ENCODE measurements at places on chromosomes 7 and 10. TPM values are rescaled to one million over a fixed set of nuclear protein-coding genes. Genes with fewer than 3 reads are reported as not detected.

GRCh38 chr10:42974693-42975002 is 102.2 kb upstream of the RET start:
- DNase-seq = no peak

Gene CCDC7
- 5.4 TPM for total RNA-seq

Gene CASD1
- total RNA-seq = 40.2 TPM

DNA sequence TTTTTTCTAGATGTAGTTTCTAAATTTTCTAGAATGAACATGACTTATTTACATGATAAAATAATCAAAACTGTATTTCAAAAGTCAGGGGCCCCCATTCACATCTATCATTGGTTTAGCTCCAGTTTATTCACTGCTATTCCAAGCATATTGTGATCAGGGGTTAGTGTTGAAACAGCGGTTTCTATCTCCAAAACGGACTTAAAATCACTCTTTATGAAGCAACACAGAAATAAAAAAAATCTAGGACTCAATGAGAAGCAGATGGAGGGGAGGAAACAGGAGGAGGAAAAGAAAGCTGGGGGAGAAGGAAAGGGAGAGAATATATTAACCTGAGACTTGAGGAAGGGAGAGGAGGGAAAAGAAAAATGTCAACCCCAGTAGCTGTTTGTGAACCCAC is 14.8 kb upstream of the CH25H start:
- DNase-seq = no peak

DNA sequence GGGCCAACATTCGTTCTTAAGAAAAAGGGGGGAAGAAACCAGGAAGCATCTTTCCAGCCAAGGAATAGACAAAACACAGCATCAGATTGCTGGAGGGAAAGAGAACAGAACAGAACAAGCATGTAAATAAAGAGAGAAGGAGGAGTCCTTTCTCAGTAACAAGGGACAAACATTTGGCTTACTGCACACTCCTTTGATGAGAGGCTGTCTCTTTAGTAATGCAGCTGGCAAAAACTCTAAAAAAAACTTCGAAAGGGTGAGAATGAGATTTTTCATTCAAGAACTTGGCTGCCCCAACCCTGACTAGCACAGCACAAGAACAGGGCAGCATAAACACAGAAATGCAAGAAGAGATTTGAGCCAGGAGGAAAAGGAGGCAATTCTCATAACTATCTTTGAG is 38.9 kb upstream of the IL6 start:
- no peak for DNase-seq

Gene TSPAN33
- total RNA-seq = 16.7 TPM

- DNase-seq = no peak
Observed at GRCh38 chr7:52726493-52726892, 308.9 kb upstream of the POM121L12 start.

- DNase-seq = no peak
Observed at GRCh38 chr7:128408709-128409595, 830 bp downstream of the IMPDH1 start.

Gene ABCC2
- 6.2 TPM for total RNA-seq

GRCh38 chr7:123751821-123752220 is 3.0 kb upstream of the WASL start:
- no peak for DNase-seq

GRCh38 chr7:107170051-107170915 is 1.5 kb downstream of the HBP1 start:
- no peak for DNase-seq

Gene SFTPD
- total RNA-seq = not detected

- no peak for DNase-seq
Observed at GRCh38 chr7:12783421-12784095, 96.1 kb downstream of the ARL4A start.

DNA sequence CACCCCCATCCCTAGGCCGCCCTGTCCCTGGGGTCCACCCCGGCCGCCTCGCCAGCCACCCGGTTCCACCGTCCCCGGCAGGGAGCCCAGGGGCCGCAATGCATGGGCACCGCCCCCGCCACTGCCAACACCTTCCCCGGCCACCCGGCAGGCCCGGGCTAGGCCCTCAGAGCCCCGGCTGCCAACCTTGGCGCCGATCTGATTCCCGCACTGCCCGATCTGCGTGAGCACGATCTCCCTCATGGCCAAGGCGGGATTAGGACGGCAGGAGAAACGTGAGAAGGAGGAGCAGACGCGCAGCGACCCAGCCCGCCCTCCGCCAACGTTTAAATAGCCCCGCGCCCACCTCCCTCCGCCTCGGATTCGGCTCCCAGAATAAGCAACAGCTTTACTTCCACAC is at the start of gene TUBB8:
TSS of gene TUBB8 (minus strand) at position 301 of the 400 bp plus-strand sequence. CDS start at position 243, 58 bp downstream.
- DNase-seq = no peak

DNA sequence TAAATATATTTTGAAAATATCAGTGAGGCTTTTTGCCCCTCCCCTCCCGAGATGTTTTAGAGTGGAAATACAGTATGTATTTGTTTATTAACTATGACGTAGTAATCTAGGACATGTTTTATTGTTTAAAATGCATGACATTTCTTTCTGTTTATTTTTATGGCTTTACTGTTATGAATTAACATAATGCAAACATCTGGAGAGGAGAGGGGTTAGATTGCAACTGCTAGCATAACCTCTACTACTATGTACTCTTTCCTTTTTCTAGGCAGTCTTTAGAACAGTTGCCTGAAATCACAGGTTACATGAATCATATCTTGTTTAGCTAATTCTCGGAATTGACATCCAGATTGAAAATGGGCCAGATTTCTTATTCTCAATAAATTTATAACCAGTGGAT is 7.4 kb downstream of the BTAF1 start:
- DNase-seq = no peak

Gene SKIDA1
- 53.0 TPM for total RNA-seq

Gene ZNF488
- 3.2 TPM for total RNA-seq

GRCh38 chr10:9362721-9363120 is 1308.2 kb downstream of the GATA3 start:
- no peak for DNase-seq

DNA sequence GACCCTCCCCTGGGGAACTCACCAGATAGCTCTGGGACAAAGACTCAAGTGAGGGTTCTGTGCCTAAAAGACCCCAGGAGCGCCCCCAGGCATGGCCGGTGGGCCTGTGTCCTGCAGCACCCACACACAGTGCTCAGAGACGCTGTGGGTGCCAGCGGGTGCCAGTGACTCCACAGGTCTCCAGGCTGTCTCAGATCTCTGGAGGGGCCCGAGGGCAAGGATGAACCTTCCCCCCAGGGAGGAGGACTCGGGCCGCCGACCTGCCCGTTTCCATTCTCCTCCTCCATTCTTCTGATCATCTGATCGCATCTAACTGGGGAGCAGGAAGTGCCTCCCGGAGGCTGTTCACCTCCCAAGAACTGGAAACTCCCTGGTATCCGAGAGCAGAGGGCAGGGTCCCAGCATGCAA is 980 bp downstream of the ADAM8 start:
- no peak for DNase-seq

DNA sequence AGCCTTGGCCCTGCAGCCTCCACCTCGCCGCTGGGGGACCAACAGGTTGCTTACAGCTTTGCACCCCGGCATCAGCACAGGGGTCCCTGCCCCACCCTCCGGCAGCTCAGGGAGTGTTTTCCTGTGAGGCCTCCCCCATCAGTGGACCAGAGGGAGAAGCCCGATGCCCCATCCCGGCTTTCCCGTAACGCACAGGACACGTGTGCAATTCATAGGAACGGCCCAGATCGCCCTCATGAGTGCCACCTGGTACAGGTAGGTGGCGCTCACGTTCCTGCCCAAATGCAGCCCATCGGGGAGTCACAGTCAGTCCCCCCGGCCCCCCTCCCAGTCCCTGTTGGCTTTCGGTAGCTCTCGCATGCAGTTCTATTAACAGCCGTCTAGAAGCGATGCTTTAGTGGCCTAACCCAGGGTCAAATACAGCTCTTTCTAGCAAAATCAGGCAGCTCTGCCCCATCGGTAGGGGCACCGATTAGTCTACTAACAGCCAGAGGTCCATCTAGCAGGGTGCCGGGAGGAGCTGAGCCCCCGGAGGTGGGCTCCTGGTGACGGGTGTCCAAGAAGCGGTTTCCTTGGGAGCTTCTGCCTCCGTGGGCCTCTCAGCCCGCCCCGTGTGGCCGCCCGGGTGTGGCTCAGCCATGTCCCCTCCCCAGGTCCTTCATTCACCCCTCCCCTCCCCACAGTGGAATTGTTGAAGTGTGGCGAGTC is 48.4 kb upstream of the GTF2IRD1 start:
- peak; percentile 18 for DNase-seq

GRCh38 chr7:51639661-51640334 is 323.2 kb upstream of the COBL start:
- DNase-seq = no peak

Data from neural crest cell (in vitro differentiated cells).